NCI-H2081 treated with DMSO at 0.1 percent for 48 hours (cell line): ENCODE measurements at places on chromosomes 2 and 18.

DNA sequence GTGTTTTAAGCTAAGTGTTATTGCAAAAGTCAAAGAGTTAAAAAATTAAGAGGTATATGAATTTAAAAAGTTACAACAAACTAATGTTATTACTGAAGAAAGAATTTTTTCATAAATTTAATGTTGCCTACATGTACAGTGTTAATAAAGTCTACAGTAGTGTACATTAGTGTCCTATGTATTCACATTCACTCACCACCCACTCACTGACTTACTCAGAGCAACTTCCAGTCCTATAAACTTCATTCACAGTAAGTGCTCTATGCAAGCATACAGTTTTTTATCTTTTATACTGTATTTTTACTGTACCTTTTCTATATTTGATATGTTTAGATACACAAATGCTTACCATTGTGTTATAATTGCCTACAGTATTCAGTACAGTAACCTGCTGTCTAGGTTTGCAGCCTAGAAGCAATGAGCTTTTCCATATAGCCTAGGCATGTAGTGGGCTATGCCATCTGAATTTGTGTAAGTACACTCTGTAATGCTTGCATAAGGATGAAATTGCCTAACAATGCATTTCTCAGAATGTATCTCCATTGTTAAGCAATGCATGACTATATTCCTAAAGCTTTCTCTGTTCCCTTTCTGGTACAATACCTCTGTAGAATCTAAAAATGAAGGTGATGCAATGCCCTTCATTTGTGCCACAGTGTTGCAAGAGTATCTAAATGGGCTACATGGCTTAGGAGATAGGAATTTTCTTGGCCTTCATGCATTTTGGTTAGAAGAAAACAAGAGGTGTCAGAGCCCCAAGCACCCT lies 370.8 kb upstream of the NT5C1B start:
- no peak for DNase-seq

- no peak for DNase-seq
Observed at GRCh38 chr2:173326806-173327205, 27.9 kb upstream of the CDCA7 start.

- DNase-seq = no peak
Observed at GRCh38 chr18:32734442-32734841, 38.4 kb downstream of the KLHL14 start.

DNA sequence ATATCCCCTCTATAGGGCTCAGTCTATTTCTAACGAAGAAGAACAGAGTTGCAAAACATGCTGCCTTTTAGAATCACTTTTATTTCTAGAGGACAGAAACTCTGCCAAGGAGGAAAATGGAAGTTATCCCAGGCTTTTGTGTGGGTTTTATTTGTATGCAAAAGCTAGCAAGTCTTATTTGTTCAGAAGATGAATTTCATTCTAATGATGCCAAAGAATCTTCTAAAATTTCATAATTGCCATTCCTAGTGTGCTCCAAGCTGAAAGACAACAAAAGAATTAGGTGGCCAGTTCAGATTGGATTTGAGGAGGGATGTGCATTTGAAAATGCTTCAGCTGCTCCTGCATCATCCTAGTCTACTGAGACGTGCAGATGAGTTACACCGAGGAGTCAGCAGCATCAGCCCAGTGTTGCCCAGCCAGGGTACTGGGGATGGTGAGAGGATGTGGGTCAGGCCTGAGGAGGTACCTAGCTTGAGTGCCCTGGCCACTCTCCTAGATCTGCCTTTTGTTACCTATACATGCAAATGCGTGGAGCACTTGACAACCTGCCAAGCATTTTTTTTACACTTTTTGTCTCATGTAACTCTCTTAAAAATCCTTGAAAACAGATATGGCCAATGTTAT lies 80.1 kb downstream of the KCNS3 start:
- no peak for DNase-seq

- DNase-seq = no peak
Observed at GRCh38 chr18:34859496-34859895, 149.4 kb downstream of the DTNA start.

DNA sequence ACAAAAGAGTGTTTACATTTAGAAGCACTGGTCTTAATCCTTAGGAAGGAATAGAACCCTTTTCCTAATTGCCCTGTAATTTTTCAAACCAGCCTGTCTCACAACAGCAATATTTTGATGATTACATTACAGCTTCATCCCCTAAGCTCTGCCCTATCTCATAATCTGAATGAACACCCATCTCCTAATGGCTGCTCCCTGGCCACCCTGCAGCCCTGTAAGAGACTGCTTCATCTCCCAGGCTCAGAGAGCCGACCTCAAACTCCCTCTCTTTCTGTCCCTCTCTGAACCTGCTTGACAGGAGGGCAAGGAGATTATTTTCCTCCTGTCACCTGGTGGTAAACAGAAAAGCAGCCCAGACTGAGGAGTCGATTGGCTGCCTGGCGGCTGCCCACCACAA lies 107.8 kb downstream of the MAIP1 start:
- no peak for DNase-seq
